ENCODE measurements at places on chromosomes 11 and 22.

- DNase-seq = no peak
Observed at GRCh38 chr11:94780432-94780831, 12.3 kb downstream of the AMOTL1 start.

GRCh38 chr22:38788021-38788816 is 5.7 kb downstream of the DNAL4 start:
- DNase-seq = peak; percentile 34

DNA sequence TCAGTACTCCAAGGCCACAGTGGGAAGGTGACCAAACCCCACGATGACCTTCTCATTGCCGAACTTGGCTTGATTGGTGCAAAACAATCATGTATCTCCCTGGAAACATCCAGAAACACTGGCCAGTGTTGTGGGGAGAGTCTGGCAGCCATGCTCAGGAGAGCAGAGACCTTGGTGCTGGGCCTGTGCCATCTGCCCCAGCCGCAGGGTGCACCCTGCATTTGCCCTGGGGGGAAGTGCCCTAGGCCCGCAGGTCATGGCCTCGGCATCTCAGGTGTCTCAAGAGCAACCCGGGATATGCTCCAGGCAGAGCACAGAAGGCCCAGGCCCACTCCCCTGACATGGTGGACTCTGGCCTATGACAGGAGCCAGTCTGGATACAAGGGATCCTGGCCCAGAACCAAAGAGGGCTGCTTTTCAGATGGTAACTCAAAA is 23.7 kb downstream of the ARVCF start:
- no peak for DNase-seq

DNA sequence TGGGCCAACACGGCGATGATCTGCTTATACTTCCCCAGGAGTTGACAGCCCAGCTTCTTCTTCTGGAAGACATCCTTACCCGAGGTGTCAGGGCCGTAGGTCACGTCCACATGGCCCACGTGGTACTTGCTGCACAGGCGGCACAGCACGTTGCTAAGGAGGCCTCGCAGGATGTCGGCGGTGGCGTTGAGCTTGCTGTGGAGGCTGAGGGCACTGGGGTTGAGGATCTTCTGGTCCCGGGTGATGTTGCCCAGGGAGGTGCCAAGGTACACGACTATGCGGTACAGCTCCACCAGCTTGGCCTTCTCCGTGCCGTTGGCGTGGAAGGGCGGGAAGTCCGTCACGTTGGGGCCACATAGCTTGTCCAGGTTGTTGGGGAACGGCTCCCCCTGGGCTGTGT is 2.9 kb downstream of the LIF start:
- no peak for DNase-seq

- no peak for DNase-seq
Observed at GRCh38 chr22:46430961-46431838, 95.7 kb downstream of the TRMU start.

DNA sequence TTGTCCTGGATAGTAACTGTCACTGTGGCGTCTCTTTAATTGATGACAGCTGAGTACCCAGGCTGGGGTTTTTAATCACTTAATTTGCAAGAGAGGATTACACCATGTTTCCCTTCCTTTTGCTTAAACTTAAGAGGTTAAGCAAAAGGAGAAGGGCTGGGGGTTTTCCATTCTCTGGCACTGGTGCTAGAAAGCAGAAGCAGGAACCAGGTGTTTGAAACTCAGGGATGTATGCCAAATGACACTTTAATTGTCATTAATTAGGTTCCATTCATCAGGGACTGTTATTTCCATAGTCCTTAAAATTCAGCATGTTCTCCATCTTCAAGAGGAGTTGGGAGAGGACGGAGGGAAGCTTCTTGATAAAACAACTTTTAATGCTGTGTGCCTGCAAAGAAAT is 746.2 kb downstream of the NELL1 start:
- DNase-seq = no peak

DNA sequence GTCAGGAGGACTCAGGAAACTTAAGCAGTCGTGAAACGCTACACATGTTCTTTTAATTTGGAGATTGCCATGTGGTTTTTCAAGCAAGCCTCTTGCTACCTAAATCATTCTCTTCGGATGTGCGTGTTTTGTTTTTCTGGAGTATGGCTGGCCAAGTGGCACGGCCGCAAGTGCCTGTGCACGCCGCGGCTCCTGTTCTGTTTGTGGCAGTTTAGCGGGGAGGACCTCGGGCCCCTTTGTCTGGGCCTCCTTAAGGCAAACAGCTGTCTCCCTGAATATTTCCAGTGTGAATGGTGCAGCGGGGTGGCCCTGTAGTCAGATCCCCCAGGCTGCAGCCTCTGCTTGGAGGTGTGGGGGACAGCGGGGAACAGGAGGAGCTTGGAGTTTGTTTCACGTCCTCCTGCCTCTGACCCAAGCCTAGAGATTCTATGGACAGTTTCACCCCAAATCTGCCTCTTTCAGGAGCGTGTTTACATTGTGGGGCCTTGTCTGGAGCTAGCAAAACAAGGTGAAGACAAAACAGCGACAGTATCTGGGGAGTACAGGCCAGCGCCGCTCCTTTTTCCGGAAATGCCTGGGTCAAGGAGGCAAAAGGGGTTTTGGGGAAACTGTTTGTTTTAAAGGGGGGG is 1.3 kb downstream of the LRP5 start:
- DNase-seq = peak; percentile 56

GRCh38 chr11:128859563-128860441 is 7.3 kb downstream of the KCNJ1 start:
- peak; percentile 52 for DNase-seq

GRCh38 chr11:116981266-116981885 is 116.9 kb downstream of the SIK3 start:
- no peak for DNase-seq

DNA sequence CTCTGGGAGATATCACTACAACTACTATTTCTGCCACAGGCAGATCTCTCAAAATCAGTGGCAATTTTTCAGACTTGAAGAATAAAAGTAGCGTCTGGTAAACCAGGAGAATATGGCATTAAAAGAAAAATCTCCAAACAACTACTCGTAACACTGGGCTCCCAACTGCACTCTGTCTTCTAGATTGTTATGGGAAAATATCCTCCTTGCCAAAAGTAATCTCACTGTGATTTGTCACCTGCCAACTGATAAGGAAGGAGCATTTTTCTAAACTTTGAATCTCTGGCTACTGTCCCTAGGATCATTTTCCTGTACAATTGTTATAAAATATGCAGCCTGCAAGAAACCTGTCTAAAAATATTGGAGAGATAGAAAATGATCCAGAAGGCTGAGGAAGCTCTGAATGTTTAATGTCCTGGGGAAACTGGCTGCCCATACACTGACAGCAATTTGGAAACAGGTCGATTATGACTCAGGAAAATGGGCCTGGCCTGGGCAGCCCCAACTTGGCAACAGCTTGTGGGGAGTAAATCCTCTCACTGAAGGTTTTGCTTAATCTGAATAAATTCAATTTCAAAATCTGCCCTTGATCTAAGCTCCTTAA is 90.5 kb upstream of the DBX1 start:
- DNase-seq = no peak

DNA sequence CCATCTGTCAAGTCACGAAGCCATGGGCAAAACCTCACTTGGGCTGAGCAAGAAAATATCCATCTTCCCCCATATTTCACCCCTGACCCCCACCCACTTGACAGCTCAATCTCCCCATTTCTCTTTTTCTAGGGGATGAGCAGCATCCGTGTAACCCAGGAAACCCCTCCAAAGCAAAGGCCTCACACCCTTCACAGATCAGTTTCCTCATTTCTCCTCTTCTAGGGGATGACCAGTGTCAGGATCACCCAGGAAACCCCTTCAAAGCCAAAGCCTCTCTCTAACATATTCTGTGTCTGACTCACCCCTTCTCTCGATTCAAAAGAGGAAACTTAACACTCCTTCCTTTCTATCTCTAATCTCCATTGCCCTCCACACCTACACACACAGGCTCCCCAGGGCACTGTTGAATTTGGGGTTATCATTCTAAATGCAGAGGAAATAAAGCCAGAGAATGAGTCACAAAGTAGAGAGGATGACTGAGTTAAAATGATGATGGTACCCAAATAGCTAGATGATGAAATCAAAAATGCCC is 439.7 kb downstream of the BUD13 start:
- DNase-seq = no peak

DNA sequence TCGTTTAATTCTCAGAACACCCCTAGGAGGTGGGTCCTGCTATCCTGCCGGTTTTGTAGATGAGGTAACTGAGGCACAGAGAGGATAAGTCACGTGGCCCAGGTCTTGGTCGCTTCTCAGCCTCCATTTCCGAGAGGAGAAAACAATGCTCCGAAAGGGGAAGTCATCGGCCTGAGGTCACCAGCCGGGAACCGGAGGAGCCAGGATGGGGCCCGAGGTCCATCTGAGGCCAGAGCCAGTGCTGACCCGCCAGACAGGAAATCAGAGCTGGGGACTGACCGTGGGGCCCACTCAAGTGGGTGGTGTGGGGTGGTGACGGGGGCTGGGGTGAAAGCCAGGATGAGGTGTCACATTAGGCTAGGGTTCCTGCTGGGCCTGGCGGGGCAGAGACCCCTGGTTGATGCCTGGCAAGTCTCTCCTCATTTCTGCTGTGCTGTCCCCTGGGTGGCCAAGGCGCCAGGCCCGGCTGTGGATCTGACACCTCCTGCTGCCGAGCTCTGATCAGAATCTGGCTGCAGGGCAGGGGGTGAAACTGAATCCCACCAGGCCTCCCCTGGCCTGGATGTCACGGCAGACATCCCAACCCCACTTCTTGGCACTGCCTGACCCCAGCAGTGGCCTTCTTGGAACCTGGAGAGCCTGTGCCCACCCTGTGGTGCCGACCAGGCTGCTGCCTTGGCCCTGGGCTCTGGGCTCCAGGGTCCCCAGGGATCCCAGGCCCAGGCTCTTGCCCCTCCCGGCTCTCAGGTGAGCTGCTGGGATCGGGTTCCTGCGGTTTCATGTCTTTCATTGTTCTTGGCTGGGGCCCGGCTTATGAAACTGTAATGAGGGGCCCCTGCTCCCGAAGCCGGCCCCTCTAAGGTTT is 12.0 kb downstream of the TRIOBP start:
- no peak for DNase-seq

GRCh38 chr22:46734830-46735453 is 3.1 kb downstream of the CERK start:
- no peak for DNase-seq

GRCh38 chr11:38791346-38791961 is 2193.4 kb upstream of the RAG2 start:
- DNase-seq = peak; percentile 77

DNA sequence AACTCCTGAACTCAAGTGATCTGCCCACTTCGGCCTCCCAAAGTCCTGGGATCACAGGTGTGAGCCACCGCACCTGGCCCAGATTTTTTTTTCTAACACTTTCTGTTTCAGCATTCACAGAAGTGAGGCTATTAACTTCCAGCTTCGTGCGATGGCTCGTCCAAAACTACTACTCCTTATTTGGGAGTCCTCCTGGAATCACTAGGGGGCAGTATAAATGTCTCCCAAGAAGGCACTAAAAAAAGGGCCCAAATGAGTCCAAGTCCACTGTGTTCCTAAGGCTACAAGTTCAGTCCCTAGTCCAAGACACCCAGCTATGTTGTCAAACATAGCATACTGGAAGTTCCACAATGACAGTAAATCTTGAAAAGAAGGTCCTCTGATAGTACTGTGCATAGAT is 63.2 kb upstream of the BIRC3 start:
- DNase-seq = peak; percentile 20

DNA sequence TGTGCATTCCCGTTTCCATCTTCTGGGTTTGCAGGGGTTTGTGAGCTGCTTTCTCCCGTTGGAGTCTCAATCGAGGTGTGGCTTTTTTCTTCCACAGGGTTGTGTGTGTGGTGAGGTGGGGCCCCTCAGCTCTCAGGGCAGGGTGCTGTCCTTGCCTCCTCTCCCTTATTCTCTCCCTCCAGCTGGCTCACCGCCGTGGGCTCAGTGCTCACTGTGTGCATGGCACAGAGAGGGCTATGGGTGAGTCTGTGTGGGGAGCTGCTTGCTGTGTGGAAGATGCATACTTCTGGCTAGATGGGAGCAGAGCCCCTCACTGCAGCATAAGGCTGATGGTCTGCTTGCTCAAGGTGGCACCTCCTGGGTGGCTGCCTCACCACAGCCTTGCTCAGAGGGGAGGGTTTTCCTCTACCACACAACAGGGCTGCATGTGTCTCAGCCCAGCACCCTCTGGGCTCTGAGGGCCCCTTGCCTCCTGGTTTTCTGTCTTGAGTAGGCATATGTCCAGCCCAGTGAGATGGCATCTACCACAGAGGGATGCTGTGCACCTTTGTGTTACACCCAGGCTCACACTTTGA is 203.1 kb upstream of the B3GAT1 start:
- no peak for DNase-seq

- no peak for DNase-seq
Observed at GRCh38 chr11:131792243-131792642, 421.8 kb downstream of the NTM start.

GRCh38 chr22:45740236-45740635 is 68.6 kb downstream of the ATXN10 start:
- no peak for DNase-seq

GRCh38 chr11:64081745-64082442 is 46.2 kb downstream of the FLRT1 start:
- no peak for DNase-seq

DNA sequence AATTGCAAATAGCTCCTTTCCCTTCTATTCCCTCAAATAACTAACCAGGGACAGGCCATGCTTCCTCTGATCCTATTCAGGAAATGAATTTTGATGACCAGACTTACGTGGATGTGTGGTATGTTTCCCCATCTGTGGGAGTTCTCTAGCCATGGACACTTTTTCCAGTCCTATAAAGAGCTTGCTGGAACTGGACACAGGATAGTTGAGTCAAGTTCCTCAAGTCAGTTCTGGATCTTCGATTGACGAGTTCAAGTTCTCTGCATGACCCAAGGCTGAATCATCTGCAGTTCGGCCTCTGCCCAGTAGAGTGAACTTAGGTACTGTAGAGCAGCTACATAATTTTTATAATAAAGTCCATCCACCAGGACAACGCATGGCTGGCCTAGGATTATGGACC is 52.7 kb upstream of the CCND1 start:
- peak; percentile 87 for DNase-seq
